Activated CD4-positive, alpha-beta memory T cell treated with anti-CD3 and anti-CD28 coated beads for 36 hours (primary cell): ENCODE measurements at places on chromosomes 1 and 21. TPM values are rescaled to one million over a fixed set of nuclear protein-coding genes. Genes with fewer than 3 reads are reported as not detected.

Gene BECN2
- not detected for total RNA-seq

Gene SPRR2E
- total RNA-seq: not detected

Gene CACNA1S
- total RNA-seq: not detected

Gene ZNF648
- not detected for total RNA-seq

Gene MPZ
- total RNA-seq: 3.7 TPM

Gene RGS18
- total RNA-seq: 0.19 TPM

Gene C8B
- not detected for total RNA-seq

Gene GUCA2A
- not detected for total RNA-seq

Gene DENND2D
- 156 TPM for total RNA-seq

Gene CD101
- total RNA-seq: 0.14 TPM

Gene LCE2B
- not detected for total RNA-seq

Gene DYNLT5
- not detected for total RNA-seq

Gene ABL2
- 8.8 TPM for total RNA-seq

Gene UBXN10
- total RNA-seq: 0.55 TPM

Gene CA14
- total RNA-seq: not detected

Gene HAO2
- not detected for total RNA-seq

Gene NOS1AP
- 0.12 TPM for total RNA-seq

Gene TEDDM1
- total RNA-seq: not detected

Gene LAD1
- not detected for total RNA-seq

Gene TMPRSS15
- not detected for total RNA-seq

Gene PFKFB2
- 2.5 TPM for total RNA-seq

Gene HJV
- total RNA-seq: not detected

Gene KTI12
- total RNA-seq: 12.6 TPM

Gene CFHR2
- not detected for total RNA-seq

Gene AMIGO1
- 2.2 TPM for total RNA-seq

Gene CHODL
- not detected for total RNA-seq

Gene GREM2
- 0.26 TPM for total RNA-seq

Gene ESRRG
- total RNA-seq: not detected

Gene MYBPH
- not detected for total RNA-seq

Gene KRTAP13-2
- total RNA-seq: not detected

Gene DMRTA2
- not detected for total RNA-seq

Gene FAM177B
- total RNA-seq: not detected

Gene NEK2
- total RNA-seq: 42.4 TPM

Gene FLG2
- total RNA-seq: not detected
